Tibial artery (tissue), 4 donors: ENCODE measurements at places on chromosomes 4 and X.

DNA sequence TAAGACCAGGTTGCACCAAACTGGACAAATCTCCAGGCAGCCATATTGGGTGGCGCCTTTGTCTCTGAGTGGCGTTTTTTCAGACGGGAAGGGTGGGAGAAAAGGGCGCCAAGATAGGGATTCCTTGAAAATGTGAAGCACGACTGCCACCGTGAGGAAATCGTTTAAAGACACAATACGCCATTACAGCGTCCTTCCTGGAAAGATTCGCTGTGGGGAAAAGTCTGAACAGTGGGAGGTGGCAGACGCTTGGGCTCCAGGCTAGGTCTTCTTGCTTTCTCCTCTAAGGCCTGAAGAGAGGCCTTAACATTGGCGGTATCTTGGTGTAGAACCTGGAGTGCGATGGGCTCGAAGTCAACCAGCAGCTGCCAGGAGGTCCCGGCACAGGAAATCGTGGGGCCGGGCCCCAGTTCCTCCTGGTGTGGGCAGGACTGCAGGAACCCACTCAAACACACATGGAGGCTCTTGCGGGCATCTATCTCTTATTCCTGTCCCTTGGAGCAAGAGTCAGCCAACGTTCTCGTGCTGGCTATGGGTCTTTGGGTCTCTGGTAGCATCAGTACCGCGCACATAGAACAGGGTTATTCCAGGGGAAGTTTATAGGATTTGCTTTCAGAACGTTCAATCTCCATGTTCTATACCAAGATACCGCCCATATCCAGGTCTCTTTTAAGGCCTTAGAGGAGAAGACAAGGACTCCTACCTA lies 208.8 kb downstream of the OR13H1 start:
- no peaks in the 10 kb centered on the region for H3K36me3 ChIP-seq
- no peaks in the 10 kb centered on the region for H3K4me1 ChIP-seq
- H3K27ac ChIP-seq, result no peak overlapping the region
- DNase-seq, result no peak

DNA sequence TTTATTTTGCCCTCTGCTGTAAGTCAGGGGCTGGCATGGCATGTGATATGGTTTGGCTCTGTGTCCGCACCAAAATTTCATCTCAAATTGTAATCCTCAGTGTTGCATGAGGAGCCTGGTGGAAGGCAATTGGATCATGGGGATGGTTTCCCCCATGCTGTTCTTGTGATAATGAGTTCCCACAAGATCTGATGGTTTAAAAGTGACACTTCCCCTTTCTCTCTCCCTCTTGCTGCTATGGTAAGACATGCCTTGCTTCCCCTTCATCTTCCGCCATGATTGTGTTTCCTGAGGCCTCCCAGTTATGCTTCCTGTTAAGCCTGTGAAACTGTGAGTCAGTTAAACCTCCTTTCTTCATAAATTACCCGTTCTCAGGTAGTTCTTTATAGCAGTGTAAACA lies 72.0 kb upstream of the MSX1 start:
- no peaks in the 10 kb centered on the region for H3K36me3 ChIP-seq
- no peaks in the 10 kb centered on the region for H3K27me3 ChIP-seq
- no peak for DNase-seq
- no peaks in the 10 kb centered on the region for H3K4me1 ChIP-seq
- H3K4me3 ChIP-seq, result no peak overlapping the region

DNA sequence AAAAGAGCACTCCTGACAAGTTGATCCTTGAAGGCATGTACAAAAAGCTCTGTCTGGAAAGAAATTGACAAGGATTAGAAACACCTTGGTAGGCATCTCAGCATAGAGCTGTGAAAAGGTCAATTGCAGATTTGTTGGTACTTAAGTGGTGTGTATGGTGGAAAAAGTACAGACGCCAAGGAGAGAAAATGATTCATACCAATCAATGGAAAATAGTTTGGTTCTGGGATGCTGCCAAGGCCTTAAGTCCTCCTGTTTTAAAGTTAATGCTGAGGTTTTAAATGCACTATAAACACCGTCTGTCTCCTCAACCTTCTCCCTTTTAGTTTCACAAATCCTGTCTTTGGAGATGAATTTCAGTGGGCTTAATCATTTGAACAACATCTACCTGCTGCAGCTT lies 524.1 kb downstream of the IL15 start:
- no peaks in the 10 kb centered on the region for H3K27me3 ChIP-seq
- H3K4me1 ChIP-seq, result peaks cover 19% of the 10 kb centered on the region
- H3K4me3 ChIP-seq, result no peak overlapping the region
- DNase-seq, result no peak
- no peaks in the 10 kb centered on the region for H3K36me3 ChIP-seq

GRCh38 chr4:135598151-135598550 lies 1396.6 kb upstream of the PABPC4L start:
- H3K27ac ChIP-seq, result no peak overlapping the region
- no peaks in the 10 kb centered on the region for H3K36me3 ChIP-seq
- no peaks in the 10 kb centered on the region for H3K4me1 ChIP-seq
- no peak for DNase-seq

- no peaks in the 10 kb centered on the region for H3K27me3 ChIP-seq
- H3K36me3 ChIP-seq, result no peaks in the 10 kb centered on the region
- no peak overlapping the region for H3K4me3 ChIP-seq
These were observed 126.1 kb downstream of the MGST2 start for GRCh38 chr4:139791681-139792080.

DNA sequence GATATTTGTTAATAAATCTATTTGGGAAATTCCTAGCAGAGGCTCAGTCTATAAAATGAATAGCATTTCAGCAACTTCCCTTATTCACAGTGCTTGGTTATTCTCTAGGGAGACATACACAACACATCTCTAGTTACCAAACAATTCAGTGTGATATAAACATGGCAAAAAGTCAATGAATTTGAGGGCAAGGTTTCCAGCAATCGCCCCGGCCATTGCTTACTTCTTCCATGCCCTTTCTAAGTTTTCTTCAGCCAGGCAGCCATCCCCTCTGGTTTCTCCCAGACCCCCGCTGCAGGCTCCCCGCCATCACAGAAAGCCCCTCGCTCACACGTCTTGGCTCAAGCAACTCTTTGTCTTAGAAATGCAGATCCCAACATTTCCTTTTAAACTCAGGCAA lies 4.4 kb downstream of the TLR7 start:
- H3K27ac ChIP-seq, result no peak overlapping the region
- no peaks in the 10 kb centered on the region for H3K27me3 ChIP-seq
- no peak overlapping the region for H3K4me3 ChIP-seq
- DNase-seq, result no peak
- H3K4me1 ChIP-seq, result no peaks in the 10 kb centered on the region

DNA sequence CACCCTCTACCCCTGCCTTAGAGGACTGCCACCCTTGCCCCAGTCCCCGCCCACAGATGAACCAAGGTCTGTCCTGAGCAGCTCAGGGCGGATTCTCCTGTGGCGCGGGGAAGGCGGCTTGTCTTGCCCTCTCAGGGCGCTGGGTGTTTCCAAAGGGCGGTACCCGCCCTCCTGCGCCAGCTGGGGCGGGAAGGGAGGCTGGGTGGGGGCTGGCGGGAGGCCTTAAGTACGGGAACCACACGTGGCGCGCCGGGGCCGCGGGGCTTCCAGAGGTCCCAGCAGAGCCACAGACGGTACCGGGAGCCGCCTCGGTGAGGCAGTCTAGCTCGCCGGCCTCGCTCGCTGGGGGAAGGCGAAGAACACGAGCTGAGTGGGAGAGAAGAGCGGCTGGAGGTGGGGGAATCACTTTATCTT lies 361.1 kb downstream of the MID1IP1 start:
- H3K27me3 ChIP-seq, result no peaks in the 10 kb centered on the region
- DNase-seq, result no peak
- H3K36me3 ChIP-seq, result no peaks in the 10 kb centered on the region
- no peak overlapping the region for H3K27ac ChIP-seq
- peak overlapping the region; percentile 18 for H3K4me3 ChIP-seq

DNA sequence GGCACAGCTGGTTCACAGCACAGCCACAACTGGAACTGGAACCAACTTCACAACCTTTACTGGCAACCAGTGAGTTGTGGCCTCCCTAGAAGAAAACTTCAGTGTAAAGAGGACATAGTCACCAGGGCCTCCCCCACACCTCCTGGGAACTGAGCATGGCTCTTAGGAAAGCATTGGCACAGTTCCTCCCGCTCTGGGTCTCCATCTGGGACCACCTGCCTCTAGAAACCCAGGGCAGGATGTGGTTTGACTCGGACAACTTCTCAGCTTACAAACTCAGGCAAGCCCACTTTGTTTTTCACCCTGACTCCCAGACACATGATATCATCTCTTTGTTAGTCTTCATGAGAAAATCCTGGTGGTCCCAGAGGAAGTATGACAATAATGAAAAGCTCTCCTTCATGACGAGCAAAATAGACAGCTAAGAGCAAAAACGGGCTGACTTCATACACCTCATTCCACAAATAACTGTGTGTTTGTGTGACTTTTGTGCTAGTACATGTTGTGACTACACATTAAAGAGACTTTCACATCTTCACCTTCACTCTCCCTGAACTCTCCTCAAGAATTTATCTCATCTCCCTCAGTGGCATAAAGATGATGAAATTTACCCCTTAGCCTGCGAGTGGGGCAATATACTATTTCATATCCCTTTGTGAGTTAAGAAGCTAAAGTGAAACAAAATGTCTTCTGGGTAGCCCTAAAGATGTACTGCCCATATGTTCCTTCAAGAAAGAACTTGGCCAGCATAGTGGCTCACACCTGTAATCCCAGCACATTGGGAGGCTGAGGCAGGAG lies 75.4 kb downstream of the SH3KBP1 start:
- H3K4me1 ChIP-seq, result no peaks in the 10 kb centered on the region
- no peaks in the 10 kb centered on the region for H3K36me3 ChIP-seq
- H3K4me3 ChIP-seq, result no peak overlapping the region
- no peak overlapping the region for H3K27ac ChIP-seq
- DNase-seq, result no peak

- H3K4me3 ChIP-seq, result no peak overlapping the region
- peaks cover 17% of the 10 kb centered on the region for H3K4me1 ChIP-seq
- no peaks in the 10 kb centered on the region for H3K36me3 ChIP-seq
- DNase-seq, result no peak
These were observed 83.6 kb downstream of the MXRA5 start for GRCh38 chrX:3262901-3263300.

- H3K36me3 ChIP-seq, result no peaks in the 10 kb centered on the region
- H3K4me1 ChIP-seq, result no peaks in the 10 kb centered on the region
- H3K27me3 ChIP-seq, result no peaks in the 10 kb centered on the region
- H3K27ac ChIP-seq, result no peak overlapping the region
- H3K4me3 ChIP-seq, result no peak overlapping the region
These were observed 94.6 kb upstream of the FAM47C start for GRCh38 chrX:36913551-36913950.

- no peak overlapping the region for H3K4me3 ChIP-seq
- DNase-seq, result no peak
- H3K36me3 ChIP-seq, result peaks cover 4% of the 10 kb centered on the region
- no peaks in the 10 kb centered on the region for H3K4me1 ChIP-seq
These were observed 128.2 kb downstream of the C4orf51 start for GRCh38 chr4:145808021-145808650.

DNA sequence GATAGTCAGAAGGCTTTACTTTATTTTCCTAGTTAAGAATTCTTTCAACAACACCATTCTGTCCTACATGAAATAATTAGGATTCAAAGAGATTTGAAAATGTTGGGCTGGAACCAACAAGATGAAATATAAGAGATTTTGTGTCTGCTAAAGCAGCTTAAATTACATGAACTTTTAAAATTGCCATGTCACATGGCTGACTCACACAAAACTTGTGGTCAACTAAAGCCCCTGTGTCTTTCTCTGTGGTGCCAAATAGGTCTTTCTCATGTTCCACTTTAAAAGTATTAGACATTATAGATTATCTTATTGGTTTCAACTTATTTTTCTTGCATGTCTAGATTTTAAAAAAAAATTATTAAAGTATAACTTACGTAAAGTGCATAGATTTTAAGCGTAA lies 60.8 kb upstream of the FHL1 start:
- DNase-seq, result no peak
- no peaks in the 10 kb centered on the region for H3K36me3 ChIP-seq
- no peaks in the 10 kb centered on the region for H3K27me3 ChIP-seq
- H3K27ac ChIP-seq, result no peak overlapping the region
- no peaks in the 10 kb centered on the region for H3K4me1 ChIP-seq

DNA sequence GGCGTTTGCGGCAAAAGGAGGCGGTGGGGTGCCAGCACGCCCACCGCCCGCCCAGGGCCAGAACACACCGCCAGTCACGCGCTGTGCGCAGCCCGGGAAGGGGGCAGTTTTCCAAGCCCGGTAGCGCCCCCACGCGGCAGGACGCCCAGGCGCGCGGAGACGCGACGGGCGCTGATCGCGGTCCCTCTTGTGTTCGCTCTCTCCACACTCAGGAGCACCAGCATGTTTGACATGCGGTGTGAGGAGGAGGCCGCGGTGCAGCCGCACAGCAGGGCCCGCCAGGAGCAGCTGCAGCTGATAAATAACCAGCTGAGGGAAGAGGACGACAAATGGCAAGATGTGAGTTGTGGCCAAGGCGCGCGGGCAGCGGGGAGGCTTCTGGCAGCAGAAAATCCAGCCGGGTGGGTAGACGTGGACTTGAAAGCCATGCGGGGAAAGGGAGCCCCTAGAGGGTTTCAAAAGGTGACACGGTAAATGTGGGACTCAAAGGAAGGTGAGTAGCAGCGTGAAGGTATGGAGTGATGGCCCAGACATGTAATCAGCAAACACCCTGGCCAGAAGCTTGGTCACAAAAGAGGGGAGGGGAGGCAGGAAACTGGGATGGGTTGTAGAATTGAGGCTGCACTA lies 104.1 kb downstream of the PHOX2B start:
- H3K36me3 ChIP-seq, result peaks cover 11% of the 10 kb centered on the region
- no peaks in the 10 kb centered on the region for H3K27me3 ChIP-seq
- peak; percentile 88 for DNase-seq

DNA sequence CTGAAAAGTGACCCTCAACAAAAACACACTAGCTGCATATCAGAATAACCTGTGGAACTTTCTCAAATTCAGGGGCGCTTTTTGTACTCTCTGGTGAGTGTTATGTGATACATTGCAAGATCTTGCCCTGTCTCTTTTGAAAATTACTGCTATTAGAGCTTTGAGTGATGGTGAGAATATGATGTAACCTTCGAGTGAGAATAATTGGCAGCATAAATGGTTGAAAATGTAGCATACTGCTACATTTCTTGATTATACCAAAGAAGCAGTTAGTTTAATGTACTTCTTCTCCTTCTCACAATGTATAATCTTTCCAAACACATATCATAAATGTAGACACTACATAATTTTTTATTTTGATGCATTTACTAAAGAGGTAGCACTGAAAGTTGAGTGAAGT lies 882.9 kb downstream of the FSTL5 start:
- H3K27me3 ChIP-seq, result no peaks in the 10 kb centered on the region
- H3K27ac ChIP-seq, result no peak overlapping the region
- no peak overlapping the region for H3K4me3 ChIP-seq
- H3K36me3 ChIP-seq, result no peaks in the 10 kb centered on the region
- no peaks in the 10 kb centered on the region for H3K4me1 ChIP-seq

- peaks cover 3% of the 10 kb centered on the region for H3K4me1 ChIP-seq
- peaks cover 9% of the 10 kb centered on the region for H3K36me3 ChIP-seq
- peak; percentile 73 for DNase-seq
- H3K27me3 ChIP-seq, result no peaks in the 10 kb centered on the region
- H3K27ac ChIP-seq, result no peak overlapping the region
These were observed 272.5 kb downstream of the ARHGAP10 start for GRCh38 chr4:148004228-148004857.
